ENCODE measurements at places on chromosomes 11 and 22. TPM values are rescaled to one million over a fixed set of nuclear protein-coding genes. Genes with fewer than 3 reads are reported as not detected.

RAB36 gene
- total RNA-seq = 1.4 TPM

DNA sequence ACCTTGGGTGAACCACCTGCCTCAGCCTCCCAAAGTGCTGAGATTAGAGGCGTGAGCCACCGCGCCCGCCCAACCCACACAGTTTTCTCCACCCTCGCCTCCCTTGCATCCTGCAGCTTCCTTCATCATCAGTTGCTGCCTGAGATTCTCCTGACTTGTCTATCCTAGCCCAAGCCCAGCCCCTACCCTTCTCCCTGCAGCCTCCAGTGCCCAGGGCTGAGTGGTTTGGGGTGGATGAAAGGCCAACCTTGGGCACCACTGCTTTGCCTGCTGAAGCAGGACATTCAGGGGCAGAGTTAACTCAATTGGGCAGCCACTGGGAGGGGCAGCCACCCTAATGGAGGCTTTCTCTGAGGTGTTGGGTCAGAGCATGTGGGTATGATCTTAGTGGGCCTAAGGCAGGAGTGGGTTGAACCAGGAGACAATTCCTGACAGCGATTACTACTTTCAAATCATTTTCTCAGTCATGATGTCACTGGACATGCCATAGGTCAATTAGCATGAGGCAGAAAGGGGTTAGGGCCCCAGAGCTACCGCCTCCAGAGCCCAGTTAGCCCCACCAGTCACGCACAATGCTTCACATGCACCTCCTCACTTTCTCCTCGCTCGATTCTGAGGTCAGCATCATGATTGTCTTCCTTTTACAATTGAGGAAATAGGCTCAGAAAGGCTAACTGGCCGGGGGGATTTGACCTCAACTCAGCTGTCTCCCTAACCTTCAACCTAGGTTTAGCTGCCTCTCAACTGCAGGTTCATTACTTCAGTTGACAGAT, 1.0 kb upstream of the FKBP2 start:
- DNase-seq = no peak
- H3K27ac ChIP-seq = peak overlapping the region; percentile 100
- H3K4me1 ChIP-seq = peaks cover 69% of the 10 kb centered on the region
- H3K27me3 ChIP-seq = no peaks in the 10 kb centered on the region
- no peak overlapping the region for H3K4me3 ChIP-seq

GRCh38 chr22:48173061-48173772, 1410.8 kb downstream of the TBC1D22A start:
- no peak for DNase-seq
- no peaks in the 10 kb centered on the region for H3K36me3 ChIP-seq
- no peaks in the 10 kb centered on the region for H3K27me3 ChIP-seq
- H3K4me3 ChIP-seq = no peak overlapping the region
- H3K27ac ChIP-seq = no peak overlapping the region
- no peaks in the 10 kb centered on the region for H3K4me1 ChIP-seq

DNA sequence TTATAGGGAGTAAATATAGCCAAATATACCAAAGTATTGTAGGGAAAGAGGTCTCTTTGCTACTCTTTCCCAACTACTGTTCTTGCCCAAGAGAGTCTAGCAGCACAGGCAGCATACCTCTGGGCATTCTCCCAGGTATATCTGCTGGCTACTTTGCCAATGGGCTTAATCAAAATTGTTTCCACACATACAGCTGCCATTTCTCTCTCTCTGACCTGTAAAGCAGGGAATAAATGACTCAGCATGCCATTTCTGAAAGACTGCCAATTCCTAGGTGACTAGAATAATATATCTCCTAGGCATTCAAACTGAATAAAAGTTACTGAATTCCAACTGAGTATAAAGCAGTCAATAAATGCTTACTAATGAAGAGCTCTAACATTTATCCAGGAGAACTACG, 44.6 kb downstream of the RDX start:
- H3K4me3 ChIP-seq = no peak overlapping the region
- H3K36me3 ChIP-seq = no peaks in the 10 kb centered on the region
- no peaks in the 10 kb centered on the region for H3K4me1 ChIP-seq
- no peak for DNase-seq
- H3K27me3 ChIP-seq = no peaks in the 10 kb centered on the region
- no peak overlapping the region for H3K27ac ChIP-seq

APLNR gene
- total RNA-seq = 0.38 TPM

DNA sequence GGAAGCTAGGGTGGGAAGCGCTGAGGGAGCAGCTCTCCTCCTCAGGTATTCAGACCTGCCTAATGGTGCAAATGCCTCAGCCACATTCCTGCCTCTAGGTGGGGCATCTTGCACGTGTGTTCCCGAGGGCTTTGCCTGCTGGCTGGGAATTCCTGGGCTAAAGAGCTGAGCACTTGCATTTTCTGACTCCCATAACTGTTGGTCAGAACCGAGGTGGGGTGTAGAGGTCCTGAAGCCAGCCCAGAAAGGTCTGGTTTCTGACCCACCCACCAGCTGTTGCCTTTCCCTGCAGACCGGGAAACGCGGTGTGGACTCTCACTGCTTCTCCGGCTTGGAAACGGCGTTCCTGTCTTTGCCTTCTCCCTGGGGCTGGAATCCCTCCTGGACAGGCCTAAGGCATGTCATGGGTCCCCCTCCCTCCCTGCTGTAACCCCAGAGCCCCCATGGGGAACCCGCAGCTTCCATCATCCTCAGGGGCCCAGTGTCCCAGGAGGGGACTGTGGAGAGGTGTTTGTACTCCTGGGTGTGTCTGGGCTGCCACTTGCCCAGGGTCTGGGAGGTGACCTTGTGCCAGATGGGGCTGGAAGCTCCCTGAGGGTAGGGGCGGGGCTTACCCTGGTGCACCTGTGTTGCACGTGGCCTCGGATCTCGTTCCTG, 24.0 kb upstream of the SMIM38 start:
- H3K27me3 ChIP-seq = no peaks in the 10 kb centered on the region
- H3K36me3 ChIP-seq = no peaks in the 10 kb centered on the region
- no peak for DNase-seq
- peak overlapping the region; percentile 7 for H3K27ac ChIP-seq
- no peak overlapping the region for H3K4me3 ChIP-seq
- H3K4me1 ChIP-seq = peaks cover 25% of the 10 kb centered on the region

GRCh38 chr11:75349521-75350116, 1.8 kb downstream of the ARRB1 start:
- H3K27me3 ChIP-seq = no peaks in the 10 kb centered on the region

DNA sequence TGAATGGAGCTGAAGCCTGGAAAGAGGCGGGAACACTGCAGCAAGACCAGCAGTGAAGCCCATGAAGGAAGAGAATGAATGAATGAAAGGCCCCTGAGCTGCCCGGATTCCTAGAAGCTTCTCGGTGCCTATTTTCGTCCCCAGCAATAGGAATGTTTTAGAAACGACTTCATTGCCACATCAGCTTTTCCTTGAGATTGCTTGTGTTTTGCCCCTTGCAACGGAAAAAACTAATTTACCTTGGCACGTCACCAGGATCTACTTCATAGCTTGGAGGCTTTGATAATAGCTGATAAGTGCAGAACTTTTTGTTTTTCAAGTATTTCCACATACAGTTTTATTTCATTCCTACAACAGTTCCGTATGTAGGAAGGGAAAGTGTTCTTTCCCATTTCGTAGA, 248.9 kb upstream of the NARS2 start:
- no peak for DNase-seq
- no peak overlapping the region for H3K27ac ChIP-seq
- no peaks in the 10 kb centered on the region for H3K36me3 ChIP-seq
- no peaks in the 10 kb centered on the region for H3K4me1 ChIP-seq

GRCh38 chr22:38212442-38212841, 10.6 kb downstream of the MAFF start:
- peaks cover 34% of the 10 kb centered on the region for H3K36me3 ChIP-seq
- no peak for DNase-seq
- peaks cover 26% of the 10 kb centered on the region for H3K4me1 ChIP-seq
- no peak overlapping the region for H3K4me3 ChIP-seq
- H3K27me3 ChIP-seq = no peaks in the 10 kb centered on the region

DNA sequence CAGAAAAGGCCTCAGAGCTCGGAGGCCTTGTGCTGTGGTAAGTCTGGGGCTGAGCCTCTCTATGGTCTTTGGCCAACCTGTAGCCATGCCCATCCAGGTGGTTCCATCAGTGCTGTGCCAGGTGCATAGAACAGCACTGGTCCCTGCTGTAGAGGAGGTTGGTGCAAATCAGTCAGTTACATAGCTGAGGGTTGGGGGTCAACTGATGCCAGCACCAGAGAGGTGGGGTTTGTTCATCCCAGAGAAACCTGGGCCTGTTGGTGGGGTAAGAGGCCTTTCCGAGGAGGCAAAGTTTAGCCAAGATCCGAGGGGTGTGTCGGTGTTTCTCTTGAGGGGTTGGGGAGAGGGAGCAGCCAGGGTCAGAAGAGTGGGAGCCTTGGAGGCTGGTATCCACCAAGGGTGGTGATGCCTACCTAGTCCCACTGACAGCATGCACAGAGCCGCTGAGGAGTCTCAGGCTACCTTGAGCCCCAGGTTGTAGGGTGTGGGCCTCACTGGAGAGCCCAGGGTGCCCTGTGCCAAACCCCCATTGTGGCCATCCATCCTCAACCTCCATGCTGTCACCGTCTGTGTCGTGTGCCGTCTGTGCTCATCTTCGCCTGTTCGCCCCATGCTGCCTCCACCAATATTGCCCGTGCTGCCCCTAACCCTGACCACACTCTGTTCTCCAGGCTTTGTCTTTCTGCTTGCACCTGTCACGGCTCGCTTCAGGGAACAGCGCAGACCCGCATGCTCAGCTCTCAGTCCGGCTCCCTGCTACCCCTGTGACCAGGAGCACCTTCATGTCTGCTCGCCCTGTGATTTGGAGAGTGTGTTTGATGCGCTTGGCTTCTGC, 78.7 kb upstream of the SUSD2 start:
- H3K36me3 ChIP-seq = peaks cover 8% of the 10 kb centered on the region
- H3K4me3 ChIP-seq = no peak overlapping the region
- peaks cover 31% of the 10 kb centered on the region for H3K4me1 ChIP-seq
- no peak overlapping the region for H3K27ac ChIP-seq
- H3K27me3 ChIP-seq = no peaks in the 10 kb centered on the region
- DNase-seq = no peak

ANO3 gene
- not detected for total RNA-seq

DNA sequence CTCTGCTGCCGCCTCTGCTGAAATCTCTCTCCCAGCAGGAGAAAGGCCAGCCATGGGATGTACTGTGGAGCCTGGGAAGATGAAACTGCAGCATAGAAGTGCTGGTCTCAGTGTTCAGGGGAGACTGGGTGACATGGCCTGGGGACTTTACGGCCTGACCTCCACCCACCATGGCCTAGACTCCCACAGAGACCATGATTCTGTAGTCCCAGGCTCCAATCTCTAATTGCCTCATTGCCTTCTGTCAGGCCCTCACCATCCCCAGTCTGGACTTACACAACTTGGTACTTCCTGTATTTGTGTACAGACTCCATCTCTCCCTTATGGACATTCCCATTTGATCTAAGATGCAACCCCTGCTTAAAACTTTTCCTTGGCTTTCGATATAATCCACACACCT, 43.1 kb downstream of the TRAF6 start:
- H3K27me3 ChIP-seq = no peaks in the 10 kb centered on the region
- H3K4me3 ChIP-seq = no peak overlapping the region
- H3K4me1 ChIP-seq = peaks cover 55% of the 10 kb centered on the region
- no peaks in the 10 kb centered on the region for H3K36me3 ChIP-seq
- no peak for DNase-seq
- H3K27ac ChIP-seq = peak overlapping the region; percentile 11

- no peaks in the 10 kb centered on the region for H3K4me1 ChIP-seq
- DNase-seq = no peak
- no peaks in the 10 kb centered on the region for H3K27me3 ChIP-seq
Measured at GRCh38 chr11:69562816-69563215, 78.1 kb upstream of the CCND1 start.

- H3K27me3 ChIP-seq = no peaks in the 10 kb centered on the region
- H3K4me1 ChIP-seq = peaks cover 15% of the 10 kb centered on the region
- no peak for DNase-seq
- no peak overlapping the region for H3K27ac ChIP-seq
- peaks cover 6% of the 10 kb centered on the region for H3K36me3 ChIP-seq
Measured at GRCh38 chr11:94804874-94805273, 36.7 kb downstream of the AMOTL1 start.

GRCh38 chr11:1360835-1361357, 28.8 kb upstream of the BRSK2 start:
- no peak for DNase-seq
- H3K27me3 ChIP-seq = no peaks in the 10 kb centered on the region
- H3K36me3 ChIP-seq = no peaks in the 10 kb centered on the region
- no peak overlapping the region for H3K4me3 ChIP-seq
- no peak overlapping the region for H3K27ac ChIP-seq

- no peaks in the 10 kb centered on the region for H3K4me1 ChIP-seq
- no peak overlapping the region for H3K4me3 ChIP-seq
- H3K27ac ChIP-seq = no peak overlapping the region
- H3K36me3 ChIP-seq = no peaks in the 10 kb centered on the region
Measured at GRCh38 chr11:60235321-60235720, 7.6 kb downstream of the MS4A4E start.

DNA sequence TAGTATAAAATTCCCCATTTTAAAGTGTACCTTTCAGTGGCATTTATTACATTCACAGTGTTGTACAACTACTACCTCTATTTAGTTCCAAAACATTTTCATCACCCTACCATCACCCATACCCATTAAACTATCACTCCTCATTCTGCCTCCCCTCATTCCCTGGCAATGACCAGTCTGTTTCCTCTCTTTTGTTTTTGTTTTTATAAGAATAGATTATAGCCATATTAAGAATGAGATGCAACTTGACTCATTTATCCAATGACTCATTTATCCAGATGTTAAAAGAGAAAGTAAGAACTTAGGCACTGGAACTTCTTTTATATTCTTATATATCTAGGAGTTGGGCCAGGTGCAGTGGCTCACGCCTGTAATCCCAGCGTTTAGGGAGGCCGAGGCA, 156.3 kb downstream of the FAT3 start:
- H3K4me3 ChIP-seq = no peak overlapping the region
- no peaks in the 10 kb centered on the region for H3K36me3 ChIP-seq
- H3K27me3 ChIP-seq = no peaks in the 10 kb centered on the region
- no peak overlapping the region for H3K27ac ChIP-seq

Data from esophagus squamous epithelium (tissue), 5 donors.